ENCODE measurements at places on chromosomes 11 and 22.

- no peak for DNase-seq
These were observed 2.2 kb upstream of the NAP1L4 start for GRCh38 chr11:2994336-2994730.

GRCh38 chr22:30833322-30833721 is 135.3 kb downstream of the MORC2 start:
- DNase-seq: no peak

DNA sequence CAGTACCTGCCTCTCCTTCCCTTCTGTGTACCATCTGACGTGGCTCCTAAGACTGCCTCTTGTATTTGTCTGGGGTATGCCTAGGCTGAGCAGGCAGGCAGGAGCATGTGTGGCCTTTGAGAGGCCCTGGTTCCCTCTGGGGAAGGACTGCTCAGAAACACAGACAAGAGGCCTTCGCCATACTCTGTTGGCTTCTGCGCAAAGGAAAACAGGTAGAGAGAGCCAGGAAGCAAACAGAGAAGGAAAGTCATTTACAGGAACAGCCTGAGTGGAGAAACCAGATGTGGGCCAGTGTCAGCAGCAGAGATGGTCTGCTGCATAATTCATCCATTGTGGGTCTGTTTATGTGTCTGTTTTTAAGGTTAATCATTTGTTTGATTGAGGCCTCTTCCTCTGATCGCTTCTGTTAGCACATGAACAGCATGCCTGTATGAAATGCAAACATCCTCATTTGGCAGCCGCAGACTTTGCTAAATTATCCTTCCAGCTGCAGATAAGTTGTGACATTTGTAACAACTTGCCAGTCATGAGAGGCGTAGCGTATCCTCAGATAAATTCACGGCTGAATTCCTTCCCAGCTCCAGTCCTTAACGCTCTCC is 119.4 kb downstream of the GALNT18 start:
- DNase-seq: no peak

GRCh38 chr11:96481771-96482170 is 92.0 kb downstream of the JRKL start:
- no peak for DNase-seq

GRCh38 chr11:121435551-121436511 is 16.3 kb upstream of the SORL1 start:
- DNase-seq: no peak

DNA sequence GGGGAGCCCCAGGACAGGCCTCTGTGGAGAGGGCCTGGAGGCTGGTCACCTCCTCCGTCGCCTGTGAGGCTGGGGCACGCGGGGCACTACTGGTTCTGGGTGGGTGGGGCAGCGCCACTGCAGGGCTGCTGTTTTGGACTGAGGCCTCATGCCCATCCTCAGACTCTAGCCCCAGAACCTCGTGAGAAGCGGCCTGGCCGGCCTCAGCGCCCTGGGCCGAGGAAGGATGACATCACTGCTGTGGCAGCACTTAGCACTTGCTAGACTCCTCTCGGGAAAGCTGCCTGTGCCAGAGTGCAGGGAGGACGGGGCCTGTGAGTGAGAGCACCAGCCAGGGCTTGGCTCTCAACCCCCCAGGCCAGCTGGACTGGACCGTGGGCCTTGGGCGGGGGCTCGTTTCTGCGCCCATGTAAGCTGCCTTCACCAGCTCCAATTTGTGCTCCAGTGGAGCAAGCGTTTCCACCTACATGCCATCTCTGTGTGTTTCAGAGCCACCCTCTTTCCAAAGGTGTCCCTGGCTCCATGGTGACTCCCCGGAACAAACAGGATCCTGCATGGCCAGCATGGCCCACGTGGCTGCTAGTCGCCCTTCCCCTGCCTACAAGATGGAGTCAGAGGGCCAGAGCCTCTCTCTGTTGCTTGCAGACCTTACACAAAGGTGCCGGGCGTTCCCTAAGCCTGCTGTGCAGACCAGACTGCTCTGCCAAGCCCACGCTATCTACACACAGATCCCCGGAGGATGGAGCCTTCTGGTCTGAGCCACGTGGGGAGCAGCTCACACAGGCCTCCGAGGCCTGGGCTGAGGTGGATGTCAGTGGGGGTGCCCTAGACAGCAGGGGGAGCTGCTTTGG is 102.9 kb downstream of the CTTN start:
- DNase-seq: no peak

GRCh38 chr22:49418341-49418894 is 409.3 kb downstream of the BRD1 start:
- no peak for DNase-seq

DNA sequence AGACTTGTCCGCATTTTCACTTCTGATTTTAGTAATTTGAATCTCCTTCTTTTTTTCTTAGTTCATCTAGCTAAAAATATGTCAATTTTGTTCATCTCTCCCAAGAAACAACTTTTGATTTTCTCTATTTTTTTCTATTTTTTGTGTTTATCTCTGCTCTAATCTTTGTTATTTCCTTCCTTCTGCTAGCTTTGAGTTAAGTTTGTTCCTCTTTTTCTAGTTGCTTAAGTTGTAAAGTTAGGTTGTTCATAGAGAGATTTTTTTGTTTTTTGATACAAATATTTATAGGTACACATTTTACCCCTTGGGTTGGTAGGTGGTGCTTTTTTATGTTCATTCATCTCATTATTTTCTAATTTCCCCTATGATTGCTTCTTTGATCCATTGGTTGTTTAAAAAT is 22.1 kb upstream of the XKR3 start:
- no peak for DNase-seq

GRCh38 chr11:363948-364761 is 5.1 kb upstream of the B4GALNT4 start:
- no peak for DNase-seq

DNA sequence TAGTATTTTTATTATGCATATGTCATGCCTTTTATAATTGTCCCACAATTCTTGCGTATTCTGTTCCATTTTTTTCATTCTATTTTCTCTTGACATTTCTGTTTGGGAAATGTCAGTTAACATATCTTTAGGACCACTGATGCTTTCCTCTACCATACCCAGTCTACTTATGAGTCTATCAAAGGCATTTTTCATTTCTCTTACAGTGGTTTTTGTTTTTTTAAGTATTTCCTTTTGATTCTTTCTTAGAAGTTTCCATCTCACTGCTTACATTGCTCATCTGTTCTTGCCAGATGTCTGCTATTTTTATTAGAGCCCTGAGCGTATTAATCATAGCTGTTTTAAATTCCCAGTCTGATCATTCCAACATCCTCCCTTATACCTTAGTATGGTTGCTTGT is 29.3 kb upstream of the OR8B8 start:
- no peak for DNase-seq

DNA sequence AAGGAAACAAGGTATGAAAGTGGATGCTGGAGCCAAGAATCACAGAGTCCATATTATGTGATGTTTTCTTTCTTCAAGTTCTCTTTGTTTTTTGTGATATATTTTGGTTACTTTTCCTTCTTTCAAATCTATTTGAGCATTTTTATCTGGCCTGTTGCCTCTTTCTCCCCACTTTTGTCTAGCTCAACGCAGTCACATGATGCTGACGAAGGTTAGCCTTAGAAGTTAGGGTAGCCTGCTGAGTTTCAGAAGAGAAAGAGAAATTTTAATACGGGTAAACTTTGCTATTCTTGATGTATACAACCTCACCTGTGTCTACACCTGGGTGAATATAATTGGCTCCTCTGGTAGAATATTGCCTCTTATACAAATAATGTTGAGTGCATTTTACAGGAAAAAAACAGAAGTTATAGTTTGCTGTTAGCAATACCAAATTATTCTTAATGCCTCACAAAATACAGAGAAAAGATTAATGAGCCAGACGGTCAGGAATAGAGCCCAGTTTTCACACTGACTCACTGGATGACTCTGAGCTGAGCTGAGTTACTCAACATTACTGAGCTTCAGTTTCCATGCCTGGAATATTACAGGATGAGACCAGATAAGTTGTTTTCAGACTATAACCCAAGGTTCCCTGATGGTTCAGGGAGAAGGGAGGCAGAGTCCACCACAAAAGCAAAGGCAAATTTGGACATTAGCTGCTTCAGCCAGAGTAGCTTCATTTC is 161.6 kb upstream of the BDNF start:
- no peak for DNase-seq

DNA sequence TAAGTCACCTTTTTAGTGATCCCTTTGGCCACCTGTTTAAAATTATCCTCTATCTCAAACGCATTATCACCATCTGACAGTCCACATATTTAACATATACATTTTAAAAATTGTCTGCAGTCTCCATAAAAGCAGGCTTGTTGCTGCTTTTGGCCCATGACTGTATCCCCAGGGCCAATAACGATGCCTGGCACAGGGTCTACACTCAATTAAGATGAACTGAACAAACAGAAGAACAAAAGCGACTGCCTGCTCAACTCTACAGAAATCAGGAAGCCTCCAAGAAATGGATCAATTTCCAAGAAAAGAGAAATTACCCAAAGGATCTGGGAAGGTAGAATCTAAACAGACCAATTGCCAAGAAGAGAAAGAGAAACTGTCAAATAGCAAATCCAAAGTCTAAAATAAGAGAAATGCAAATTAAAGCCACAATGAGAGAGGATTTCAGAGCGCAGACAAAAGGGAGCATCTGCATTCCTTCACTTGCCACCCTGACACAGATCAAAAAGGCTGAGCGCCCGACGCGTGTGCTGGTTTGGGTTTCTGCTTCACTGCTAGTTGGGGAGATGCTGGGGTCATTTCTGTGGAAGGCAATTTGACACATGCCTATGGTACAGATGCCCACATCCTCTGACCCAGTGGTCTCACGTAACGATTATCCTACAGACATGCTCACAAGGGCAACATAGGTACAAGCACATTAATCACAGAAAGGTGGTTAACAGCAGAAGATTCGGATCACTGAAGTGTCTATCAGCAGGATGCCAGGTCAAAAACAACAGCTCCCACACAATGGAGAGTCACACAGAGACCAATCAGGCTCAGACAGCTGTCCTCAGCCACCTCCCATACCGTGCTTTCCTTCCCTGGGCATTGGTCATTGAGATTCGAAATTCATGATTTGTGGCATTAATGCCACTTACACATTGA is 55.9 kb downstream of the SHISAL1 start:
- DNase-seq: no peak

DNA sequence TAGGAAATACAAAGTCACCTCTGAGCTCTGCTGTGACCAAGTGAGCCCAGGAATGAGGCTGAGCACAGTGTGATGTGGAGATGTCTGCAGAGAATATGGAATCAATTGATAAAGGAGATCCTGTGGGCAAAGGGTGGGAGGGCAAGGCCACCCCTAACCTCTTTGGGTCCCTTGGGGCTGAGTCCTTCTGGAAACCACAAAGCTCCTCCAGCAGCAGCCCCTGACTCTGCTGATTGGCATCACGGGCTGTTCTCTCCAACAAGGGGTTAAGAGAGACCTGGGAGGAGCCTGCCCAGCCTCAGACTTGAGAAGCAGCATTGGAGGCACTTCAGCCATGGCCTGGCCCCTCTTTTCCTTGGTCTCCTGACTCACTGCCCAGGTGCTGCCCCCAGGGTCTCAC is 49.7 kb downstream of the GGTLC2 start:
- no peak for DNase-seq

GRCh38 chr11:126007238-126007637 is 55.4 kb downstream of the CDON start:
- no peak for DNase-seq

GRCh38 chr11:108593214-108593922 is at the start of gene EXPH5:
Gene EXPH5 (minus strand): TSS chr11:108593768. CDS start chr11:108593536, 232 bp downstream.
- DNase-seq: no peak

DNA sequence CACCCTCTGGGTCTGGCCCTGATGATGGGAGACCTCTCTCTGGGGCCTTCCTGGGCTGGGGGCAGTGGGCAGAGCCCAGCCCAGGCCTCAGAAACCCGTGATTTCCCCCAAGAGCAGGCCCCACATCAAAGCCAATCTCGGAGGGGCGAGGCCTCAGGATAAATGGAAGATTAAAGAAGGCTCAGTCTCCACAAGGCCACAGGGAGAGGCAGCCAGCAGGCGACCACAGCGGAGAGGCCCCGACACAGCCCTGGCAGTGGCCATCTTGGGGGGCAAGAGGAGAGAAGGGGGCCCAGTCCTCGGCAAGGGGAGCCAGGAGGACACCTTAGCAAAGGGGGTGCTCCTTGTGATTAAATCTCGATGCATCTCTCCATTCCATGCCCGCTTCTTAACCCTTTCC is 12.5 kb upstream of the CREB3L1 start:
- no peak for DNase-seq

DNA sequence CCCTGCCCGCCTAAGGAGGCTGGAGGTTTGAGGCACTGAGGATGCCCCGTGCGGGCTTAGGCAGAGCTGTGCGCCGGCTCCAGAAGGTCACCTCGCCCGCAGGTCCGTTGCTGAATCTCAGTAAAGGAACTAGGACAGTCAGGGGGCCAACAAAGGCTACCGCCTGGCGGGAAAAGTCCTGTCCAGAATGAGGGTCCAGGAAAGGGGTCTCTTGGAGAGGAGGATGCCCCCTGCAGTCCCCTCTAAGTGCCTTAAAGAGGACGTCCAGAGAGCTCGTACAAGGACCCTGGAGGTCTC is 548 bp downstream of the PVALB start:
- no peak for DNase-seq

Measured in GOT3 (cell line).